ENCODE measurements at places on chromosomes 1 and 21. TPM values are rescaled to one million over a fixed set of nuclear protein-coding genes. Genes with fewer than 3 reads are reported as not detected.

DNA sequence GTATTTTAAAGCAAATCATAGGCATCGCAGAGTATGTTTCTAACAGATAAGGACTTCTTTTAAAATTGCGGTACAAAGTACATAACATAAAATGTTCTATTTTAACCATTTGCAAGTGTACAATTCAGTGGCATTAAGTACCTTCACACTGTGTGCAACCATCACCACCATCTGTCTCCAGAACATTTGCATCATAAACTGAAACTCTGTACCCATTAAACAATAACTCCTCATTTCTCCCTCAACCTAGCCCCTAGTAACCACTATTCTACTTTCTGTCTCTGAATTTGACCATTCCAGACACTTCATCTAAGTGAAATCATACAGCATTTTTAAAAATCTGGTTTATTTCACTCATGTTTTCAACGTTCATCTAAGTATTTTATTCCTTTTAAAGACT, 16.6 kb upstream of the ATF3 start:
- peaks cover 2% of the 10 kb centered on the region for H3K27me3 ChIP-seq
- no peak for DNase-seq
- no peaks in the 10 kb centered on the region for H3K36me3 ChIP-seq
- peaks cover 7% of the 10 kb centered on the region for H3K4me1 ChIP-seq

Gene OR2T33
- not detected for total RNA-seq

DNA sequence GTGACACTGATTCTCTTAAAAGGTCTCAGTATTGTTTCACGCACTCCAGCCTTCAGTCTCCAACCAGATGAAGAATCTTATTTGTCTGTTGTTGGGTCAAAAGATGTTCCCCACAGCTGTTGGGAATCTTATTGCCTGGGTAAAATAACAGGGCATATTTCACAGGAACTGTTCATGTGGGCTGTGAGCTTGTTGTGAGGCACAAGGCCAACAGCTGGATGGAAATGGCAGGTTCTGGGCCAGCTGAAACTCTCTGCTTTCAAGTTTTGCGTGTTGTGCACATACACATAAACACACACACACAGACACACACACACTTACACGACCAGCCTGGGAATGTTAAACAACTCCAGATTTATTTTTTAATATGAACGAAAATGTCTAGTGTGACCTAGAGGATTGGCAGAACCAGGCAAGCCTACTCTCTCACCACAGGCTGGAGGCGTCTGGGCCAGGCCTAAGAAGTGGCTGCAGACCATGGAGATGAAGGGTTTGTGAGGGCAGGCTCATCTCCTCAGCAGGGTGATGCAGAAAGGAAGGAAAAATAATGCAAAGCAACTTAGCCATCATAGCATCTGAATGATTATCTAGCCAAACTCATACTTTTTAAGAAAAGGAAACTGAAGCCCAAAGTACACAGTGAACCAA, 357.0 kb downstream of the TTLL7 start:
- no peak overlapping the region for H3K27ac ChIP-seq
- H3K4me1 ChIP-seq = no peaks in the 10 kb centered on the region
- H3K36me3 ChIP-seq = no peaks in the 10 kb centered on the region

GRCh38 chr1:35835398-35835797, 27.6 kb downstream of the AGO4 start:
- no peak overlapping the region for H3K27ac ChIP-seq
- no peak overlapping the region for H3K4me3 ChIP-seq
- H3K27me3 ChIP-seq = no peaks in the 10 kb centered on the region
- DNase-seq = no peak
- H3K4me1 ChIP-seq = no peaks in the 10 kb centered on the region
- H3K36me3 ChIP-seq = peaks cover 50% of the 10 kb centered on the region

- no peaks in the 10 kb centered on the region for H3K36me3 ChIP-seq
- DNase-seq = no peak
- no peak overlapping the region for H3K27ac ChIP-seq
- no peaks in the 10 kb centered on the region for H3K27me3 ChIP-seq
- H3K4me3 ChIP-seq = no peak overlapping the region
Measured at GRCh38 chr1:201706109-201706508, 122.8 kb upstream of the IPO9 start.

DNA sequence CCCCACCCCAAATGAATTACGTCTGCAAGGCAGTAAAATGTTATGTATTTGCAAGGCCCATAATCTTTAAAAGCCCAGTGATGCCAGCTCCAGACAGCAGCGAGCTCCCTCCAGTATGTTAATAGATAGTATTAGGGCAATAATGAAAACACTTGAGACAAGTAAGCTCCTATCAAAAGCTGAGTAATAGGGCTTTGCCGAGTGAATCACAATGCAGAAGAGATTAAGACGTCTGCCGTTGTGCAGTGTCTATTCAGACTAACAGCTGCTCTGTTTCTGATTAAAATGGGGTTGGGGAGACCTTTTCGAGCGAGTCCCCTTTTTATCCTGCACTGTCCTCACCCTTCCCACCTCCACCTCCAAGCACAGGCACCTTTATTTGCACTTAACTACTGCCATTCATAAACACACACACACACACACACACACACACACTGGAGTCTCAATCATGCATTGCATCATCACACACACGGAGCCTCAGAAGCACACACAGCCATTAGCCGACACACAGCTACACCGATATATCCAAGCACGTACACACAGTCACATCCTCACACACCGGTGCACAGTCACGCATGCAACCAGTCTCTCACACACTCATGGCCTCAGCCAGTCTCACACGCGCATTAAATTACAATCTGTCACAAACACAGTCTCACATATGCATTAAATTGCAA, 46.0 kb upstream of the FOXO6 start:
- H3K27ac ChIP-seq = no peak overlapping the region
- no peak overlapping the region for H3K4me3 ChIP-seq
- no peak for DNase-seq

DNA sequence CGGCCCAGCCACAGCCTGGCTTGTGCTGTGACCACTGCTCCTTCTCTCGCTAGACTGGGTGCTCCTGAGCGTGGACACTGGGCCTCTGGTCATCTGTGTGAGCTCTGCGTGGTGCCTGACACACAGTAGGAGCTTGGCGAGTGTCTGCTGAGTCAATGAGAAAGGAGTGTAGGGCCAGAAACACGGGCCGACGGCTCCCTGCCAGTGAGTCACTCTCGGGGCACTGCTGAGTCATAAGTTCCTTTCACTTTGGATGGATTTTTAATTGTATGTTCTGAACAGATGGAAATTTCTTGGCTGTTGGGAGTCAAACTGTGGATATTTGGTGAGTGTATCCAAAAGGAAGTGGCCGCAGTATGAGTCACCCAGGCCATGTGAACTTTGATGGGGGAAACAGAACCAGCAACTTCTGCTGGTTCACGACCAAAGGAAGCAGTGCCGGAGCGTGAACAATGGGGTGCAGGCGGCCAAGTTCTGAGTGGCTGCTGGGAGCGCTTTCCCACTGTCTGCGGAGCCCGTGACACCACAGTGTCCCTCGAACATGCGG, 41.0 kb upstream of the COL18A1 start:
- no peak for DNase-seq
- no peaks in the 10 kb centered on the region for H3K27me3 ChIP-seq
- H3K4me1 ChIP-seq = no peaks in the 10 kb centered on the region
- no peak overlapping the region for H3K27ac ChIP-seq
- no peaks in the 10 kb centered on the region for H3K36me3 ChIP-seq

Gene RGS5
- 0.30 TPM for total RNA-seq

GRCh38 chr1:211920141-211920572, 89.6 kb upstream of the LPGAT1 start:
- no peaks in the 10 kb centered on the region for H3K27me3 ChIP-seq
- H3K27ac ChIP-seq = no peak overlapping the region
- no peak overlapping the region for H3K4me3 ChIP-seq
- DNase-seq = no peak

Gene ANGPTL3
- not detected for total RNA-seq

Gene PTAFR
- 1.5 TPM for total RNA-seq

- no peak overlapping the region for H3K4me3 ChIP-seq
- no peaks in the 10 kb centered on the region for H3K4me1 ChIP-seq
- no peak overlapping the region for H3K27ac ChIP-seq
- no peak for DNase-seq
- no peaks in the 10 kb centered on the region for H3K27me3 ChIP-seq
- H3K36me3 ChIP-seq = no peaks in the 10 kb centered on the region
Measured at GRCh38 chr1:163171826-163172225, 30.9 kb downstream of the RGS5 start.

Gene AURKAIP1
- 64.6 TPM for total RNA-seq

DNA sequence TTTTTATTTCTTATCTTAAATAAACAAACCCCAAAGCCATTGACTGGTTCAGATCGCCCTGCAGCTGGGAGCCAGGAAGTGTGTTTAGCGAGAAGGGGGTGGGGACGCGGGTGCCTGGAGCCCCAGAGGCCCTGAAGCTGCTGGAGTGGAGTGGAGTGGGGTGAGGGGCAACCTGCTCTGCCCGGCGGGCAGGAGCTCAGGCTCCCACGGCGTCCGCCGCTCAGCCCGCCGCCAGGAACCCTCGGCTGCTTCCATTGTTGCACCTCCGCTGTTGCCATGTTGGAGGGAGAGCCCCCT, 673 bp downstream of the PIK3C2B start:
- H3K27ac ChIP-seq = peak overlapping the region; percentile 76
- DNase-seq = peak; percentile 75
- peaks cover 23% of the 10 kb centered on the region for H3K4me1 ChIP-seq
- no peaks in the 10 kb centered on the region for H3K36me3 ChIP-seq

All from natural killer cell (primary cell).